Fibroblast of the aortic adventitia (primary cell): ENCODE measurements at places on chromosomes 3 and 15.
A peak's percentile ranks its signal among the peaks of the same experiment; 100 is the strongest.

DNA sequence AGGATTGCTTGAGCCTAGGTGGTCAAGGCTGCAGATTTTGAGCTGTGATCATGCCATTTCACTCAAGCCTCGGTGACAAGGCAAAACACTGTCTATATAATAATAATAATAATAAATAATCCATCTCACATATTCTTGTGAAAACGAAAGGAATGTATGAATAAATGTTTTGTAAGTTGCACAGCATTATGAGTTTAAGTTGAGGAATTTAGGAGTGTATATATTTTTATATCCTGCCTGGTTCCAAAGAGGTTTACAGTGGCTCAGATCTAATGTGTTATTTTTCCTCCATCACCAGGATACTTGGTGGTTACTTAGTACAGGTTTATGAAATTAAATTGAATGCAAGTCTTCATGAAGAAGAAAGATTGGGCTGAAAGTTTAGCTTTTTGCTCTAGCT, 77.2 kb downstream of the ATG7 start:
- DNase-seq = no peak

DNA sequence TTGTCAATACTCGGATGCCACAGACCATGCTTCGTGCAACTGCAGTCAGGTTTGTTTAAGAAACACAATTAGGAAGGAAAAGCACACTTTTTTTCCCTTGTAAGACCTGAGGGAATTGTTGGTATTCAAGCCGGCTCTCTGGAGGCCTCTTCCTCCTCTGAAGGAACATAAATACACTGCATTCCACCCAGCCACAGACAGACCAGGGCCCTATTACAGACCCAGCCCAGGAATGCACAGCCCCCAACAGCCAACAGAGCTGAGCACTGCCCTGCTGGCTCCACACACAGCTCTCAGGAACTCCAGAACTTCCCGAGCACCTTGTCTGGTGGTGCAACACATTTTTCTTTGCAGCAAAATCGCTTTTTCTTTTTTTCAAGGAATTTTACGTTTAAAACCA, 488.7 kb upstream of the PROK2 start:
- DNase-seq = peak; percentile 68

- no peak for DNase-seq
Observed at GRCh38 chr3:23811919-23812318, 6.2 kb downstream of the UBE2E1 start.

DNA sequence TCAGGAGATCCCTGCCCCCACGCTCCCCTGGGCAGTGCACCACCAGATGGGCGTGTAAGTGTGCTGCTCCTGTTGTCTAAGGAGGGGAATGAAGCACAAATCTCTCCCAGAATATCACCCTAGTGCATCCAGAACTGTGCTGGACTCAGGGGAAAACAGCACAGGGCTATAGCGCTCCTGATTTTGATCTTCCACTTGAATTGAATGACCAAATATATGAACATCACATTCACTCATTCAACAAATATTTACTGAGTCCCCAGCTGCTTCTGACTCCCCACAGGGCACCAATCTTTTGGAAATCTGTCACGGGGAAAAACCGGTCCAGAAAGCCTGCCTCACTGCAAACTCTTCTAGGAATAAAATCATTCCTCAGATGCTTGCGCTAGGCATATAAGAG, 2.4 kb downstream of the CPLX3 start:
- no peak for DNase-seq

GRCh38 chr3:53501178-53501577, 6.8 kb downstream of the CACNA1D start:
- no peak for DNase-seq

- peak; percentile 61 for DNase-seq
Observed at GRCh38 chr3:59809710-59810444, 760.1 kb upstream of the CFAP20DC start.

DNA sequence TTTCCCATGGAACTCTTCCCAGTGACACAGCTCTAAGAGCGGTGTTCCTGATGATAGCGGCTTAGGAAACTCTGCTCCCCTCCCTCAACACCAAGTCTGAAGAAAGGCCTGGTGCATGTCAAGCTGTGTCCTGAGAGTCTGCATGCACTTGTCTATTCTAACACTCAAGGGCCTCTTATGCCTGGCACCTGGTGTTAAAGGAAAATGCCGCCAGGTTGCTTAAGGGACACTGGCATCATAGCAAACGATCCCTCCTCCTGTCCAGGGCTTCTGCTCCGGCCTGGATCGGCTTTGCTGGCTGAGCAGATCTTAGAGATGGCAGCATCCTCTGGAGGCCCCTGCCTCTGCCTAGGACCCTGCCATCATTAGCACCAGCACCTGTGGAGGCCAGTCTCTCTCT, 121.7 kb downstream of the MEGF11 start:
- DNase-seq = no peak

- no peak for DNase-seq
Observed at GRCh38 chr15:44370830-44371229, 56.6 kb upstream of the CTDSPL2 start.

DNA sequence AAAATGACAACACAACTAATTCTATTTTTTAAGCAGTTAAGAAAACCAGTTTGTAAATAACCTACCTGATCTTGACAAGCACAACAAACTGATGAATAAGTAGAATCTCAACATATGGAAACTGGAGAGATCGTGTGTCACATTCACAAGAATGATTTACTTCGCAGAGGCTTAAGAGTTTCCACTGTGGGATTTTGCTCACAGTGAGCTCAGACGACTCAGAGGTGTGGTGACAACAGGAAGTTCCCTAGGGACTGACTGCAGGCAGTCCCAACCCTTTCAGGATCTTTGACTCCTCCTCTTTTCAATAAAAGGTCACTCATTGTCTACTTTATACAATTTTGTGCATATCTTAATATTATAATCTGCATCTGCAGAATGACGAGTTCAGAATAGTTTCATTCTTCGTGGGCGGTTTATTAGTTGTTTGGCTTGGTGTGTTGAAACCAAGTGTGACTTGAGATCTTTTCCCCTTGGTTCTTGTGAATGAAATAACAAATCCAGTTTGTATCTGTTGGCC, at the start of gene LIPH:
Gene LIPH, minus strand, starts transcription at position 231 of the 520 bp plus-strand sequence. Its CDS starts 117 bp downstream, at position 114.
- peak; percentile 18 for DNase-seq

DNA sequence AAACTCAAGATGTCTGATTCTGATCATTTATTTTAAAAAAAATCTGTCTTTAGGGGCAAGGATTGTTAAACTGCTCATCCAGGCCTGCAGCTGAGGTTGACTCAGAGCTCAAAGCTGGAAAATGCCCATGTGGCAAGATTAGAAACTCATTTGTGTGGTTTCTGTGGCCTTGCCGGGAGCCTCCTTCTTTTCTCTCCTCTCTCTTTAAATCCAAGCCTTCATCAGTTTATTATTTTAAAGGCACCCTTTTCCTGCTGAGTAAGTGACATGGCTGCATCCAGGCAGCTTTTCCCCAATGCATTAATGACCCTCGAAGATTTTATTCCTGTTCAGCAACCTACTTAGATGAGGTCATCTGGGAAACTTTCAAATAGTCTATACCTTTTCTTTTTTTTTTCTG, 221.3 kb upstream of the CDIN1 start:
- DNase-seq = peak; percentile 82

GRCh38 chr15:79365765-79366164, 54.9 kb downstream of the TMED3 start:
- no peak for DNase-seq

DNA sequence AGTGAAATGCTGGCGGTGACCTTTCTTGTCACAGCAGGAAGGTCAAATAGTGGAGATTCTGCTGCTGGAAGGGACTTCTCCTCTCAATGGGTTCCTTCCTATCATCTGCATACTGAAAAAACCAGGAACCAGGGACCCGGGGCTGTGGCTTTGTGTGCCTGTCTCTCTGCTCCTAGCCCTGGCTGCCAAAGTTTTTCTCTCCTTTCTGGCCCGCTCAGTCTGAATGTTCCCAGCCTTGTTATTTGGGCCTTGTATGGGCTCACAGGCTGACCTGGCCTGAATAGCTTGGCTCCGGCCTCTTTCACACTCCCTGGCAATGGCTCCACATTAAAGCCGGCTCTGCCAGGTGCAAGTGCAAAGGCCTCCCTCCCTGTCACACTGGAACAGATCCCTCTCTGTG, 94.7 kb downstream of the LRIG1 start:
- DNase-seq = no peak

- DNase-seq = no peak
Observed at GRCh38 chr3:137944593-137944992, 65.4 kb upstream of the CLDN18 start.

DNA sequence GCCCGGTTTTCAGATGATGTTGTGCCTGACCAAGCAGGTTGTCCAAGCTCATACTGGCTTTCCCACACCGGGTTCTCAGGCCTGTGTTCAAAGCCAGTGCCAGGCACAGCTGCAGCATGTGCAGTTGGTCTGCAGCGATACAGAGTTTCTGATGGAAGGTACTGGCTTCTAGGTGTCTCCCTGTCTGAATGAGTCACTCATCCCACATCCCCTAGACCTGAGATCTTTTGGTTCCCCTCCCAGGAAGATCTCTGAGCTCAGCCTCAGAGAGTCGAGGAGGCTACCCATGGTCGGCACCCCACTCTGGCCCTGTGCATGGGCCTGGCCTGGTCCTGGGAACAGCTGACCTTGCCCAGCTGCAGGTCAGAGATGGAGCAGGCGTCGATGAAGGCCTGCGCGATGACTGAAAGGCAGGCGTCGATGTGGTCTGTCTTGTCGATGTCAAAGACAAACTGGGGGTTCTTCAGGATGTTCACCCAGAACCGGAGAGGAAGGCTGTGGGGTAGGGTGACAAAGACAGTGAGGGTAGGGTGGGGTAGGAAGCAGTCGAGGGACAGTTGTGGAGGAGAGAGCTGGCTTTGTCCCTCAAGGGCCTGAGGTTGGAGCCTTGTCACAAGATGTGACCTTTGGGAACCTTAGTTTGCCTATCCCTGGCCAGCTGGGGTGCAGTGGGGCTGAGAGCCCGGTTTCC, 15.3 kb downstream of the H1-8 start:
- DNase-seq = no peak

DNA sequence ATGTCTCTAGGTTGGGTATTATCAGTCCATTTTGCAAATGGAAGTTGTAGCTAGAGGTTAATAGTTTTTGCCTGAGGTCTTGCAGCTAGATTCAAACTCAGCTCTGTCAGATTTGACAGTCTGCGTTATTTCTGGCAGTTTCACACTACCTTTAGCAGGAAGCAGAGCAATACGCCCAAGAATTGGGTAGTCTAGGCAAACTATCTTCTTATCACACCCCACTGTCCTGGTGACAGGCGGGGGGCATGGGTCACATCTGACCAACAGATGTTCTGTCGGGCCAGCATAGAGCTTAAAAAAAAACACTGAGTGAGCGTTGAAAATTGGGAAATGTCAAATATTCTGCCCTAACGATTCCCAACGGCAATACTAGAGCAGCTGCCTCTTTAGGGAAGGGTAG, 5.7 kb downstream of the GPR160 start:
- no peak for DNase-seq

DNA sequence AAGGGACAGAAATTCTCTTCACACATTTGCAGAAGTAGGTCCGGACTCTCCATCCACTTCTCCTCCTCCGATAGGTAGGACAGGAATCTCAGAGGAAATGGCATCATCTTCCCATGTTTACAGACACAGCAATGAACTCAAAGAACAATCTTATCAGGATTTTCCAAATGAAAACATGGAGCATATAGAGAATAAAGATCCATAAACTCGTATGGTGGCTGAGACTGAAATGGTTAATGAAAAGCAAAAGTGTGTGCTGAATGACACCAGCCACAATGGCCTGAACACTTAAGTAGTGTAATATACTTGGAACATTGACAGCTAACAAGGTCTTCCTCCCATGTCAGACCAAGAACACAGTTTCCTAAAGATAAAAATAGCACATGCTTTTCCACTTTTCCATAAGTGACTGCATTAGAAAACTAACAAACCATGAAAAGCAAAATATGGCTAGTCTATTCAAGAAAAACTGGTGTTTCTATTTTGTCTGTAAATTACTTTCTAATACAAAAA, 5.8 kb downstream of the CCRL2 start:
- DNase-seq = no peak
